Central memory CD8-positive, alpha-beta T cell (primary cell): ENCODE measurements at places on chromosomes 11 and 22.

DNA sequence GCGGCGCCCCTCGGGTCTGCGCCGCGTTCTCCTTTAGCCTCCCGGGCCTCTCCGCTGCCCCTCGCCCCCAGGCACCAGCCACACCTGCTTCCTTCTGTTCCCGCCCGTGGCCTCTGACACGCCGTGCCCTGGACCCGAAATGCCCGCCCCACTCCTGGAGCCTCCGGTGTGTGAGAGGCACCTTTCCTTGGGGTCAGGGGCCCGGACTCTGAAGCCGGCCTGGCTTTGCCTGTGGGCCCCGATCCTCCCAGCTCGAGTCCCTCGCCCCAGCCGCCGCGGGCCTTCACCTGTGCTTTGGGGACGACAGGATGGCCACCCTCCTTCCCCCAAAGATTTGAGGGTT, 661 bp upstream of the CDPF1 start:
- H3K4me1 ChIP-seq, result peaks cover 29% of the 10 kb centered on the region
- H3K27me3 ChIP-seq, result no peaks in the 10 kb centered on the region
- no peak for DNase-seq
- peak overlapping the region; percentile 77 for H3K27ac ChIP-seq
- peak overlapping the region; percentile 80 for H3K4me3 ChIP-seq

- peak within 1 kb of the TSS; percentile 100 for H3K27ac ChIP-seq
- peaks cover 43% of the 10 kb centered on the region for H3K4me1 ChIP-seq
- H3K27me3 ChIP-seq, result no peaks in the 10 kb centered on the region
- peak within 1 kb of the TSS; percentile 100 for H3K4me3 ChIP-seq
- DNase-seq, result peak; percentile 71
These were observed at the start of gene EP300 for GRCh38 chr22:41092023-41092817. Gene EP300 (plus strand): TSS chr22:41092592. CDS start chr22:41093005, 413 bp downstream.

DNA sequence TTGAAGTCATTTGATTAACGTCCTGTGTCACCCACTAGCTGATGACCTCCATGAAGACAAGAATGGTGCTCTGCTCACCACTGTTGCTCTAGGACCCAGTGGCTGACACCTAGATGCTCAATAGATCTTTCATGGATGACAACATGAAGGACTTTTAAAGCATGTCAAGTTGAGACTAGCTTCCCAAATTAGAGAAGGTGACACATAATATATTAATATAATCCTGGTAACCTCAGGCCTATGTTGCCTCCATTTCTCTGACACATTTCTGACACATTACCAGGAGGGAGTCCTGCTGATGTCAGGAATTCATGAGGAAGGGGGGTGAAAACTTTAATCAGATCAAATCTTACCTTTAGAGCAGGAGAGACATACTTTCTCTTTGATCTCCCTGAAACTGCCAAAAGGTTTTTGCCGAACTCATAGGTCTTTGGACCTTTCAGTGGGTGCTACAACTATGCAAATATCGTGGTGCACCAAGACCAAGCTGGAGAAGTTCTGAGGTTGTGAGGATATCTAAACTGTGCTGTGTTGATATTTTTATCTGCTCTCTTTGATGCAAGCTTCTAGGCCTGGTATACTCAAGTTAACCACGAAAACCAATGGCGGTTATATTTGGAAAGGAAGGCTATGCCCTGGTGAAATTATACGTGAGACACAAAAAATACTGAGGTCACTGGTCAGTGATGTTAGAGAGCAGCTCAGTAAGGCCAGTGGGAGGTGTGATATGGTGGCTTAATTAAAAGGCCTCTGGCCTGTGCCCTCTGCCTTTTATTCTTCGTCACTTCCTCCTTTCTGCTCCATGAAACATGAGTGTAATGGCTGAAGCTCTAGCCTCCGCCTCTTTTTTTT, 13.2 kb upstream of the AMPD3 start:
- H3K36me3 ChIP-seq, result peaks cover 4% of the 10 kb centered on the region
- H3K4me1 ChIP-seq, result peaks cover 11% of the 10 kb centered on the region
- no peak overlapping the region for H3K4me3 ChIP-seq
- no peak for DNase-seq

- H3K4me1 ChIP-seq, result no peaks in the 10 kb centered on the region
- H3K36me3 ChIP-seq, result no peaks in the 10 kb centered on the region
- no peak overlapping the region for H3K27ac ChIP-seq
- no peak overlapping the region for H3K4me3 ChIP-seq
- DNase-seq, result no peak
These were observed 21.7 kb downstream of the TEAD1 start for GRCh38 chr11:12695873-12696272.

- H3K4me1 ChIP-seq, result peaks cover 79% of the 10 kb centered on the region
- peaks cover 13% of the 10 kb centered on the region for H3K36me3 ChIP-seq
- no peaks in the 10 kb centered on the region for H3K27me3 ChIP-seq
- DNase-seq, result no peak
- peak overlapping the region; percentile 70 for H3K4me3 ChIP-seq
- H3K27ac ChIP-seq, result peak overlapping the region; percentile 16
These were observed 88.9 kb downstream of the MAML2 start for GRCh38 chr11:96254087-96254486.

GRCh38 chr22:34414467-34415440, 494.5 kb upstream of the LARGE1 start:
- no peaks in the 10 kb centered on the region for H3K4me1 ChIP-seq
- H3K36me3 ChIP-seq, result no peaks in the 10 kb centered on the region
- no peaks in the 10 kb centered on the region for H3K27me3 ChIP-seq
- DNase-seq, result no peak
- no peak overlapping the region for H3K4me3 ChIP-seq
- H3K27ac ChIP-seq, result no peak overlapping the region

- H3K4me3 ChIP-seq, result no peak overlapping the region
- H3K27me3 ChIP-seq, result no peaks in the 10 kb centered on the region
- H3K4me1 ChIP-seq, result no peaks in the 10 kb centered on the region
- no peaks in the 10 kb centered on the region for H3K36me3 ChIP-seq
- no peak overlapping the region for H3K27ac ChIP-seq
These were observed 129.8 kb upstream of the KIRREL3 start for GRCh38 chr11:127130321-127130720.

DNA sequence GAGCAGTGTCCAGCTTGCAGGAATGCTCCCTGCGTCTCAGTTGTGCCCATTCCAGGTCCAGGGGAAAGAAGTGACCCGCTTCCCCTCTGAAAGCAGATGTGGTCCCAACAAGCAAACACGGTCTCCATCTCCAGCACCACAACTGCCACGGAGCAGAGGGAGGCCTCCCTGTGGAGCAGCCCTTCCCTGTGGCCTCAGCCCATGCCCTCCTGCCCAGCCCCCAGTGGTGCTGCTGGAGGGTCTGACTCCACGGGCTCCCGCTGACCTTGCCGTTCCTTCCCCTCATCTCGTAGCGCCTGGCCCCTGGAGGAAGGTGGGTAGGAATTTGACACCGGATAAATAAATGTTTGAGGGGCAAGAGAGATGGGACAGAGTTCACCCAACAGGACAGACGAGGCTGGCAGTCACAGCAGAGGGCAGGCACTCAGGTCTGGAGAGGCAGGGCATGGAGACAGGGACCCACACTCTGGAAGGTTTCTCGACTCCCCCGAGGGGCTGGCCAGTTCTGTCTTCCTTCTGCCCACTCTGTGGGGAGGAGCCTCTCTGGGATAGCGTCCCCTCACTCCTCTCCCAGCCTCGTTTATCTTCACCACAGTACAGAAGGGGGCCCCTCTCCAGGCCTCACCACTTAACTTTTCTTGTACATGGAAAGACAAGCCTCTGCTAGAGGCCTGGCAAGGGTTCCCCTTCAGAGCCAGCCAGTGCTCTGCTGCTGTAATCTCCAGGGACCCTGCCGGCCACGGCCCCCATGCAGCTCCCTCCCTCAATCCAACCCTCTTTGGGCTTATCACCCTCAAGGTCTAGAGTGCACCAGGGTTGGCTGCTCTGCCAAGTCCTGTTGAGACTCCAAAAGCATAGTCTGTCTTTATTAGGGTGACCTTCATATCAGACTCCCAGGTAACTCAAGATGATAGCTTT, 7.5 kb upstream of the ST3GAL4 start:
- peaks cover 14% of the 10 kb centered on the region for H3K36me3 ChIP-seq
- no peak overlapping the region for H3K27ac ChIP-seq
- no peak overlapping the region for H3K4me3 ChIP-seq
- no peak for DNase-seq

GRCh38 chr11:66885950-66886440, 29.1 kb downstream of the LRFN4 start:
- H3K27ac ChIP-seq, result no peak overlapping the region
- peaks cover 6% of the 10 kb centered on the region for H3K4me1 ChIP-seq
- H3K27me3 ChIP-seq, result no peaks in the 10 kb centered on the region
- H3K4me3 ChIP-seq, result no peak overlapping the region
- DNase-seq, result no peak

- H3K27ac ChIP-seq, result no peak overlapping the region
- H3K27me3 ChIP-seq, result no peaks in the 10 kb centered on the region
- DNase-seq, result no peak
- no peaks in the 10 kb centered on the region for H3K4me1 ChIP-seq
These were observed 21.4 kb downstream of the RBX1 start for GRCh38 chr22:40972587-40972986.

DNA sequence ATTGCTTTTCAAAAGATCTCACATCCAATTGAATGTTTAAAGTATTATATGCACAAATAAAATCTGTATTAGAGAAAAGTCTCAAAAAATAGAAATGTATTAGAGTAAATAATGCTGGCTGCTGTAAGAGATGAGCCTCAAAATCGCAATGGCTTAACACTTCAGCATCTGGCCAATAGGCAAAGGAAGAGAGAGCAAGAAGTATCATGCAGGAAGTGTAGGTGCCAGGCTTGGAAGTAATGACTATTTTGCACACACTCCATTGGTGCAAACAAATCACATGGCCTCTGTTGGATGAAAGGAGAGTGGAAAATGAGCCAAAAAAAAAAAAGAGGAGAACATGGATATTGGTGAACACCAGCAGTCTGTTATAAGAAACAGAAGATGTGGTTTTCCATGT, 193.0 kb upstream of the E2F8 start:
- no peak for DNase-seq
- H3K4me3 ChIP-seq, result no peak overlapping the region
- no peaks in the 10 kb centered on the region for H3K4me1 ChIP-seq
- H3K27me3 ChIP-seq, result peaks cover 53% of the 10 kb centered on the region
- H3K27ac ChIP-seq, result no peak overlapping the region
- H3K36me3 ChIP-seq, result no peaks in the 10 kb centered on the region

- no peak overlapping the region for H3K27ac ChIP-seq
- no peaks in the 10 kb centered on the region for H3K4me1 ChIP-seq
- no peak overlapping the region for H3K4me3 ChIP-seq
- H3K36me3 ChIP-seq, result peaks cover 1% of the 10 kb centered on the region
- DNase-seq, result no peak
These were observed 42.9 kb upstream of the DAGLA start for GRCh38 chr11:61637277-61637676.

DNA sequence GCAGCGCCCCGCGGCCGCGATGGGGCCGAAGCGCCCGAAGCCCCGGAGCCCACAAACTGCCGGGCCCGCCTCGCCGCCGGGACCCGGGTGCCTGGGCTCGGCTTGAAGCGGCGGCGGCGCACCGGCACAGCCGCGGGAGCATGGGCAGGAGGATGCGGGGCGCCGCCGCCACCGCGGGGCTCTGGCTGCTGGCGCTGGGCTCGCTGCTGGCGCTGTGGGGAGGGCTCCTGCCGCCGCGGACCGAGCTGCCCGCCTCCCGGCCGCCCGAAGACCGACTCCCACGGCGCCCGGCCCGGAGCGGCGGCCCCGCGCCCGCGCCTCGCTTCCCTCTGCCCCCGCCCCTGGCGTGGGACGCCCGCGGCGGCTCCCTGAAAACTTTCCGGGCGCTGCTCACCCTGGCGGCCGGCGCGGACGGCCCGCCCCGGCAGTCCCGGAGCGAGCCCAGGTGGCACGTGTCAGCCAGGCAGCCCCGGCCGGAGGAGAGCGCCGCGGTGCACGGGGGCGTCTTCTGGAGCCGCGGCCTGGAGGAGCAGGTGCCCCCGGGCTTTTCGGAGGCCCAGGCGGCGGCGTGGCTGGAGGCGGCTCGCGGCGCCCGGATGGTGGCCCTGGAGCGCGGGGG, 346 bp downstream of the FJX1 start:
- H3K27ac ChIP-seq, result no peak overlapping the region
- DNase-seq, result no peak
- H3K4me3 ChIP-seq, result no peak overlapping the region
- peaks cover 4% of the 10 kb centered on the region for H3K4me1 ChIP-seq

DNA sequence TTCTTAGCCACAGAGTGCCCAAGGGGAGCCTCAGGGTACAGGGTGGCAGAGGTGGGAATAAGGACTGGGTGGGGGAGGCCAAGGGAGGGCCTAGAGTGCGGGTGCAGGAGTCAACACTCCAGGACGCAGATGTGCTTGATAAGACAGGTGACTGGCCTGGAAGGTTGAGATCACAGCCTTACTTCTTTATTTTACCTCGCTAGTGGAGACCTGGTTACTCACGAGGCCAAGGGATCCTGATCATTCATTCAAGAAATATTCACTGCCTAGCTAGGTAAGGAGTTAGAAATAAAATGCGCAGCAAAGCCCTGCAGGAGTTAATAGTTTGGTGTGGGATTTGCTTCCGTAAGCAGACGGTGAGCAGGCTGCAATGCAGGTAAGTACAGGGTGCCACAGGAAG, 13.2 kb upstream of the PEX26 start:
- no peaks in the 10 kb centered on the region for H3K36me3 ChIP-seq
- no peak for DNase-seq
- no peaks in the 10 kb centered on the region for H3K4me1 ChIP-seq
- H3K4me3 ChIP-seq, result no peak overlapping the region

- H3K4me3 ChIP-seq, result no peak overlapping the region
- no peaks in the 10 kb centered on the region for H3K36me3 ChIP-seq
- peaks cover 7% of the 10 kb centered on the region for H3K4me1 ChIP-seq
- H3K27ac ChIP-seq, result no peak overlapping the region
- no peaks in the 10 kb centered on the region for H3K27me3 ChIP-seq
These were observed 19.4 kb downstream of the SUSD2 start for GRCh38 chr22:24200619-24201212.

DNA sequence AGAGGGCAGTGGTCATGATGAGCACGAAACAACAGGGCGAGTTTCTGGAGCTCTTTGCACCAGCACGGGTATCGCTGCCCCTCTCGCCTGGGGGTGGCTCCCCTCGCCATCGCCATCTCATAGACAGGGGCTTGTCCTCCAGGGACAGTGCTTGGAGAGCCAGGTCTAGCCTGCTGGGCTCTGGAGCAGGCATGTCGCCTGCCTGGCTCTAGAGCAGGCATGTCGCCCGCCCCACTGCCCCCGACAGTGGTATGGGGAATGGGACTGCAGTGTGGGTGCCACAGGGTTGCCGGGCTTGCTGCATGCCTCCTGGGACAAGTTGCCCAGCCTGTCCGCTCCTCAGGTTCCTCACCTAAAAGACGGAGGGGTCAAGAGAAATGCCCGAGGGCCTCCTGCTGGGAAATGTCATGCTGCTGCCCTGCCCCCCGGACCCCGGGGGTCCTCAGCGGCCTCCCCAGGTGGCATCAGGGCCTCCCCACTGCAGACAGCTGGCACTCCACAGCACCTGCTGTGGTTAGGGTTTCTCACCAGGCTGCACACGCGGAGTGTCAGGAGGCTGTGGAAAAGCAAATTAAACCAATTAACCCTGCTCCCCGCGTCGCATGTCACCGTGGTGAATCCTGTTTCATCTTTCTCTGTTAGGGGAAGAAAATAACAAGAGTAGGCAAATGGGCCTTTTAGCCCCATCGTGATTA, 403.0 kb downstream of the TBC1D22A start:
- H3K27ac ChIP-seq, result no peak overlapping the region
- no peak for DNase-seq
- peaks cover 7% of the 10 kb centered on the region for H3K36me3 ChIP-seq
- H3K4me3 ChIP-seq, result no peak overlapping the region

GRCh38 chr22:31477329-31477728, 12.3 kb downstream of the EIF4ENIF1 start:
- DNase-seq, result no peak
- peaks cover 37% of the 10 kb centered on the region for H3K4me1 ChIP-seq
- H3K36me3 ChIP-seq, result peaks cover 41% of the 10 kb centered on the region
- H3K27me3 ChIP-seq, result no peaks in the 10 kb centered on the region

- no peak overlapping the region for H3K4me3 ChIP-seq
- no peak overlapping the region for H3K27ac ChIP-seq
- DNase-seq, result no peak
- H3K27me3 ChIP-seq, result no peaks in the 10 kb centered on the region
- H3K4me1 ChIP-seq, result no peaks in the 10 kb centered on the region
- H3K36me3 ChIP-seq, result no peaks in the 10 kb centered on the region
These were observed 55.3 kb upstream of the ALKBH3 start for GRCh38 chr11:43825217-43825816.
